ENCODE measurements at places on chromosomes 1 and 21. TPM values are rescaled to one million over a fixed set of nuclear protein-coding genes. Genes with fewer than 3 reads are reported as not detected.

DNA sequence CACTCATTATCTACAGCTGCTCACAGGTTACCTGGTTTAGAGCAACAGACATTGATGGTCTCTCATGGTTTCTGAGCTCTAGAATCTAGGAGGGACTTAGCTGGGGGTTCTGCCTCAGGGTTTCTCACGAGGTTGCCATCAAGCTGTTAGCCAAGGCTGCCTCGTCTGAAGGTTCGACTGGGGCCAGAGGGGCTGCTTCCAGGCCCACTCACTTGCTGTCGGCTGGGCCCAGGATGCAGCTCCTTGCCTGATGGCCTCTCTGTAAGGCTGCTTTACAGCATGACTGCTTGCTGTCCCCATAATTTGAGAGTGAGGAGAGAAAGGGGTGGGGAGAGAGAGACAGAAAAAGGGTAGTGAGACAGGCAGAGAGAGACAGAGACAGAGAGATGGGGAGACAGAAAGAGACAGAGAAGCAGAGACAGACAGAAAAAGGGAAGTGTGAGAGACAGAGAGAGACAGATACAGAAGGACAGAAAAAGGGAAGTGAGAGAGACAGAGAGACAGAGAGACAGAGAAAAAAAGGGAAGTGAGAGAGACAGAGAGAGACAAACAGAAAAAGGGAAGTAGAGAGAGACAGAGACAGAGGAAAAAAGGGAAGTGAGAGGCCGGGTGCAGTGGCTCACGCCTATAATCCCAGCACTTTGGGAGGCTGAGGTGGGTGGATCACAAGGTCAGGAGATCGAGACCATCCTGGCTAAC, 106.8 kb upstream of the C1orf174 start:
- no peak for DNase-seq

DNA sequence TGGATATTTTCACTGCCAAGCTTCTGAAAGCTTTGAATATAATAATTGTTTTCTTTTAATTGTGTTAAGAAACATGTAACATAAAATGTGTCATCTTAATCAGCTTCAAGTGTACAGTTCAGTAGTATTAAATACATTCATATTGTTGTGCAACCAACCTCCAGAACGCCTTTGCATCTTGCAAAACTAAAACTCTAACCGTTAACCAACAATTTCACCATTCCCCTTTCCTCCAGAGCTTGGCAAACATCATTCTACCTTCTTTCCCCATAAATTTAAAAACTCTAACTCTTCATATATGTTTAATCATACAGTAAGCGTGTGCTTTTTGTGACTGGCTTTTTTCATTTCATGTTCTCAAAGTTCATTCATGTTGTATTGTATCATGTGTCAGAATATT, 2.1 kb downstream of the MNDA start:
- DNase-seq, result no peak

Gene TNFSF4
- 0.62 TPM for total RNA-seq

DNA sequence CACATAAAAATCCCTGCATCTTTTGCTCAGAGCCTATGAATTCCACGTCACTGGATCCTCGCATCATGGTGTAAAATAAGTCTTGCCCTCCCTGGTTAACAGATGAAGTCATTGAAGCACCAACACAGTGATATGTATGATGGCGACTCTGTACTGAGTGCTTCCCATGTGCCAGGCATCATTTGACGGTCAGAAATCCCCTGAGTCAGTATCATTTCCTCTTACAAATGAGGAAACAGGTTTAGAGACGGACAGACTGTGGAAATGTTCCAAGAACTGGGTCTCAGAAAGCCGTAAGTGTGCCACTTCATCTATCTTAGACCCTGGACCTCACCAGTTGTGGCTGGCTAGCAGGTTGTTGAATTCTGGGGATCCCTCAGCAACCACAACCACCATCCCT, 5.1 kb upstream of the OLFML2B start:
- DNase-seq, result no peak

Gene YBX1
- total RNA-seq, result 894 TPM

Gene RAD54L
- 2.9 TPM for total RNA-seq

DNA sequence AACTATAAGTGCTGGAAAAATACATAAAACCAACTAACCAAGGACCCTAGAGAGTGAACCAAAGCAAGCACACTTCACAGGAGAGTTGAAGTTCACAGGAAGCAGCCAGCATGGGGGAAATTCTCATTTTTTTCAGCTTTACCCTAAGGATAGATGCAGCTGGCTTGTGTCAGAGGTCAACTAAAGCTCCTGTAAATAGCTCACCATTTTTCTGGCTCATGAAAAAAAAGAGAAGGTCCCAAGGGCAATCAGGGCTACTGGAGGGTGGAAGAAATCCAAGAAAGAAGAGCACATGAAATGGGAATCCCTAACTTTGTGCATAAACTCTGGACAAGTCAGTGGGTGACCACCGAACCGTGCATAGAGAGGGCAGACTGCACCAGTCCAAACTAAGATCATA, 58.3 kb downstream of the KCNJ15 start:
- no peak for DNase-seq

DNA sequence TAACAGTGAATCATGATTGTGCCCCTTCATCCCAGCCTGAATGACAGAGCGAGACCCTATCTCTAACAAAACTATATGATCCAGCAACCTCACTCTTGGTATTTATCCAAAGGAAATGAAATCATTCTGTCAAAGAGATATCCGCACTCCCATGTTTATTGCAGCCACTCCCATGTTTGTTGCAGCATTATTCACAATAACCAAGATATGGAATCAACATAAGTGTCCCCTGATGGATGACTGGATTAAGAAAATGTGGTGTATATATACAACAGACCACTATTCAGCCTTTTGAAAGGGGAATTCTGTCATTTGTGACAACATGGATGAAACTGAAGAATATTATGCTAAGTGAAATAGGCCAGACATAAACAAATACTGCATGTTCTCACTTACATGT, 44.4 kb downstream of the TRMT1L start:
- DNase-seq, result no peak

DNA sequence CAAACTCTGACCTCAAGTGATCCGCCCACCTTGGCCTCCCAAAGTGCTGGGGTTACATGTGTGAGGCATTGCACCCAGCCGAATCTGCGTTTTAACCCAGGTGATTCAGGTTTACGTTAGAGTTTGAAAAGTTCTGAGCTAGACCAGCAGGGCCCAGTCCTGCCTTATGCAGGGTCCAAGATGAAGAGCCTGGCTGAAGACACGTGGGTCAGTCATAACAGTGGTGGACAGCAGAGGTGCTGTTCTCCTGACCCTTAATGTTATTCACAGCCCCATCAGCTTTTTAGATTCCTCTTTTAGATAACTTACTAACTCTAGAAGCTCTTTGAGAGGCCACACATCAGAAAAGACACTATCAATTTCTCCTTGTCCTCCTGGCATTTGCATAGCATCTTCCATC, 50.0 kb downstream of the GNG4 start:
- no peak for DNase-seq

Gene ABL2
- total RNA-seq, result 45.8 TPM

GRCh38 chr21:18138507-18138906, 106.1 kb upstream of the CHODL start:
- DNase-seq, result no peak

GRCh38 chr21:33296156-33296555, 28.6 kb upstream of the IFNAR1 start:
- DNase-seq, result no peak

Gene XKR8
- 12.7 TPM for total RNA-seq

Gene SYT6
- total RNA-seq, result not detected

- DNase-seq, result no peak
Measured at GRCh38 chr1:74362691-74363090, 127.5 kb downstream of the TNNI3K start.

Gene TIE1
- 6.5 TPM for total RNA-seq

Data from kidney epithelial cell (primary cell).